ENCODE measurements at places on chromosomes 2 and 18.

DNA sequence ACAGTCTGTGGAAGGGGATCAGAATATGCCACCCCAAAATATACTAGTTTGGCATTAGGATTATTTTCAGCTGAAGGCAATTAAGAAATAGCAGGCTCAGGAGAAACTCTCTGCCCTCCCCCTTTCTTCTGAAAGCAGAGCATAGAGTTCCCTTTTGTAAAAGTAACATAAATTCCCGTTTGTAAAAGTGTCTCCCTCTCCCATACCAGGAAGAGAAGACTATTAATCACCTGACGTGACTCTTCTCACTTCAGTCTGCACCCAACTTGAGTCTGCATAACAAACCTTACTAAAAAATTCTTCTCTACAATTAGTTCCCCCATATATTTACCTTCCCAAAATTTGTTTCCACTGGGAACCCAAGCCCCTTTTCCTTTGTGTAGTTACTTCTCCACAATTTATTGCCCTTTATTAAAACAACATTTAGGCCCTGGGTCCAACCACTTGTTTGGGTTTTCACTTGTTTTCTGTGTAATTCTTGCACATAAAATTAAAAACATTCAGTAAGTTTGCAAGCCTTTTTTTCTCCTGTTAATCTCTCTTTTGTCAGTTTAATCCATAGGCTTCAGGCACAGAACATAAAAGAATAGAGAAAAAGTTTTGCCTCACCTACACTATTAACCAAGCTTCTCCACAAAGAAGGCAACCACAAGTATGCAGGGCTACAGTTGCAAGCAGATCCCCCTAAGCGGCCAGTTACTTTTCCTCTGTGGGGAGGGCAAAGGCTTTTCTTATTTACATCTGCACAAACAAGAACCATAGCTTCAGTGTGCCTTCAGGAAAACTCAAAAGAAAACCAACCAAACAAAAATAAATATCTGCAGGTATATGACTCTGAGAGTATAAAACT, 107.6 kb upstream of the MSH2 start:
- no peak for DNase-seq

- DNase-seq, result no peak
These were observed 17.7 kb downstream of the CPLX4 start for GRCh38 chr18:59300676-59301285.

DNA sequence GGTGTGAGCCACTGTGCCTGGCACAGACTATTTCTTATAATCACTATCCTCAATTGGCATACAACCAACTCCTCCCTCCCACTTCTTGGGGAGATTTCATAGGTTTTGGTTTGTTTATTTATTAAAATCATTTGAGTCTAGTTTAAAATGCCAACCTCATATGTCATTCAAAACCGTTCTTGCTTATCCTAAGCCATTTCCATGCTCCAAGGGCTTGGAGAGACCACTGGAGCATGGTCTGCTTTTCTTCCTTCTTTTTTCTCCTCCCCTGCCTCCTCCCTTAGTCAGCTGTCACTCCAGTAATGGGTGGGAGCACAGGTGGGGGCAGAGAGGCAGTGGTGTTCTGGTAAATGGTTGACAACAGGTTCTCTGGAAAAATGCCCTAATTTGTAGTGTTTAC, 20.4 kb upstream of the KCNS3 start:
- DNase-seq, result no peak

DNA sequence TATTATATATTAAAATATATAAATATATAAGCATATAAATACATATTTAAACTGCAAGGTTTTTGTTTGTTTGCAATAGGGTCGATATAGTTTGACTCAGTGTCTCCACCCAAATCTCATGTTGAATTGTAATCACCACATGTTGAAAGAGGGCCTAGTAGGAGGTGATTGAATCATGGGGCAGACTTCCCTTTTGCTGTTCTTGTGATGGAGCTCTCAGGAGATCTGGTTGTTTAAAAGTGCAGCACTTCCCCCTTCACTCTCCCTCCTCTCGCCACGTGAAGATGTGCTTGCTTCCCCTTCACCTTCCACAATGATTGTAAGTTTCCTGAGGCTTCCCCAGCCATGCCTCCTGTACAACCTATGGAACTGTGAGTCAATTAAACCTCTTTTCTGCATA, 2137.3 kb upstream of the CELF4 start:
- DNase-seq, result no peak

DNA sequence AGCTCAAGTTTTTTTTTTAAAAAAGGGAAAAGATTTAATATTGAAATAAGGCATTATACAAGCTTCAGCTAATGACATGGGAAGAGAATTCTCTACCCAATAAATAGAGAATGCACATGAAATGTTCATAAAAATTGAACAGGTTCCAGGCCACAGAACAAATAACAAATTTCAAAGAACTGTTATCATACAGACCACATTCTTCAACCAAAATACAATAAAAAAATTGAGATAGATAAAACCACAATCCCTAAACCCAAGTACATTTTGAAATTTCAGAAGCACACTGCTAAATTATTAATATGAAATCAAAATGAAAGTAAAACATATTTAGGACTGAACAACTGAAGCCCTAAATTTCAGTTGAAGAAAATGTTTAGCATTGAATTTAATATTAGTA, 89.6 kb downstream of the BCL2 start:
- DNase-seq, result no peak

DNA sequence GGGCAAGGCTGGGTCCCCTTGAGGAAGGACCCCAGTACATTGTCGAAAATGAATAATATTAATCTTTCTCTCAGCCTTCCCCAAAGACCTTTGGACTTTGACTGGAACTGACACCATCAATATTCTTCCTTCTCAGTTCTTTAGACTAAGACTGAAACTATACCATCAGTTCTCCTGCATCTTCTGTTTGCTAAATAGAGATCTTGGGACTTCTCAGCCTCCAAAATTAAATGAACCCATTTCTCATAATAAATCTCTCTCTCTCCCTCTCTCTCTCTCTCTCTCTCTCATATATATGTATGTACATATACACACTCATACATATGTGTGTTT, 39.7 kb upstream of the VRK2 start:
- DNase-seq, result no peak

- DNase-seq, result no peak
These were observed 17.6 kb downstream of the TBC1D8 start for GRCh38 chr2:101133492-101134100.

- DNase-seq, result no peak
These were observed 1363.2 kb upstream of the ACVR2A start for GRCh38 chr2:146481629-146482028.

GRCh38 chr2:33788044-33788443, 188.9 kb upstream of the FAM98A start:
- no peak for DNase-seq

DNA sequence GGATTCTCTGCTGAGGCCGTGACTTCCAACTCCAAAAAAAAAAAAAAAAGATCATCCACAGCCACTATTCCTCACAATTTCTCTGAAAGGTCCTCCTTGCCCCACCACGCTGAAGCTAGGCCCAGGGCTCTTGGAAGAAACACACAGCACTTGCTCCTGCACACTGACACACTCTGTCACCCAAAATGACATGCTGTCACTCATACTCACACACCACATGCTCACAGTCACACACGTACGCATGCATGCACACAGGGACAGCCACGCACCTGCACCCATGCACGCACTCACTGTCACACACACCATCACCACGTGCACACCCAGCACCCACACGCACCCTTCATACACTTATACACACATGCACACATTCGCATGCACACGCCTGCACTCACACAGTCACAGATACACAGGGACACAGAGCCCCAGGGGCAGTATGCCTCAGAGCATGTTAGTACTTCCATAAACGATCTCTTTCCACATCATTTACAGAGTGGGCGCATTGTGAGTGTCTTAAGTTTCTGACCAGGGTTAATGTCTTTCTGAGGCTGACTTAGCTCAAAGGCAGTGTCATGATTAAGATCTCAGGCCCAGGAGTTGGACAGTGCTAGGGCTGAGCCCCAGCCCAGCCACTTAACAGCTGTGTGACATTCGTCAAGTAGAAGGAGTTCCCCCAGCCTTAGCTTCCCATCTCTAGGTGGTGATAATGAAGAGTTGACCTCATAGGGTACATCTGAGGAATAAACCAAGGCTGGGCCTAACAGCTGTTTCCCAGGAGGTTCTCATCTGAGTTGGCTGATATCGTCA, 93.4 kb downstream of the GLI2 start:
- no peak for DNase-seq

- DNase-seq, result no peak
These were observed 212.5 kb downstream of the NEDD4L start for GRCh38 chr18:58256316-58257080.

- no peak for DNase-seq
These were observed 18.4 kb upstream of the ZNF638 start for GRCh38 chr2:71313016-71313766.
